Activated CD8-positive, alpha-beta T cell treated with anti-CD3 and anti-CD28 coated beads, Interleukin-2, amount 10 ng/mL, durations not matched to agents 7 days and 5 days (primary cell): ENCODE measurements at places on chromosomes 7 and 10. TPM values are rescaled to one million over a fixed set of nuclear protein-coding genes. Genes with fewer than 3 reads are reported as not detected.

Gene IFIT1B
- total RNA-seq = not detected

Gene ADRA2A
- total RNA-seq = not detected

Gene CPXM2
- not detected for total RNA-seq

Gene PDE6C
- not detected for total RNA-seq

Gene CHCHD1
- 35.3 TPM for total RNA-seq

Gene SLC16A12
- total RNA-seq = not detected

Gene ZFAND2A
- 25.6 TPM for total RNA-seq

- no peak for DNase-seq
These were observed 9.3 kb upstream of the AHR start for GRCh38 chr7:17289074-17289645.

DNA sequence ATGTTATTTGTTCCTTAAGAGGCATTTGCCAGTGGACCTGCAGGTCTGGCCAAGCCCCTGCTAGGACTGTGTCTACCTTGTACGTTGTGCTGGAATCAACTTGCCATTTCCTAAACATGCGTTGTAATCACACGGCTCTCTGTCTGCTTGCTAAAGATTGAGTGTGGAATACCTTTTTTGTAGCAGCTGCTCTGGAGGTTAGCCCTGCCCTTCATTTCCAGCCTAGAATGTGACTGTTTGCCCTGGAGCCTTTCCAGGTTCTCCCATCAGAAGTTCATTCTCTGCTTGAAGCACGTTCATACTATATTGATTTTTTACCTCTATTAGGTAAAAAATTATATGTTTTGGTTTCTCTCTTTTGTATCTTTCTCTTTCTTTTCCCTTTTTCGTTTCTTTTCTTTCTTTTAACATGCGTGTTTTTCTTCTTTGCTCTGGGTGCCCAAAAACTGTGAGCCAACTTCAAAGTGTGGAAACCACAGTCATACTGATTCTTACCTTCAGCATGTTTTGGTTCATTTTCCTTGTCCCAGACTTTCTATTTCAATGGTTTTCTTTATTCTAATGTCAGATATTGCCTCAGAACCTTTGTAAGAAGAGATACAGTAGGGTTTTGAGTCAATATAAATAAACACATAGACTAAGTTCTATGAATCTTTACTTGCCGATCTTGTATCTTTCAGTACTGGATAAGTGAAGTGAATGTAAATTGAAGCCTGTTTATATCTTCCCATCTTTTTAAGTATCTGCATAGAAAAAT, 111.9 kb upstream of the RPA3 start:
- no peak for DNase-seq

GRCh38 chr7:289209-289755, 688 bp upstream of the FOXL3 start:
- no peak for DNase-seq

DNA sequence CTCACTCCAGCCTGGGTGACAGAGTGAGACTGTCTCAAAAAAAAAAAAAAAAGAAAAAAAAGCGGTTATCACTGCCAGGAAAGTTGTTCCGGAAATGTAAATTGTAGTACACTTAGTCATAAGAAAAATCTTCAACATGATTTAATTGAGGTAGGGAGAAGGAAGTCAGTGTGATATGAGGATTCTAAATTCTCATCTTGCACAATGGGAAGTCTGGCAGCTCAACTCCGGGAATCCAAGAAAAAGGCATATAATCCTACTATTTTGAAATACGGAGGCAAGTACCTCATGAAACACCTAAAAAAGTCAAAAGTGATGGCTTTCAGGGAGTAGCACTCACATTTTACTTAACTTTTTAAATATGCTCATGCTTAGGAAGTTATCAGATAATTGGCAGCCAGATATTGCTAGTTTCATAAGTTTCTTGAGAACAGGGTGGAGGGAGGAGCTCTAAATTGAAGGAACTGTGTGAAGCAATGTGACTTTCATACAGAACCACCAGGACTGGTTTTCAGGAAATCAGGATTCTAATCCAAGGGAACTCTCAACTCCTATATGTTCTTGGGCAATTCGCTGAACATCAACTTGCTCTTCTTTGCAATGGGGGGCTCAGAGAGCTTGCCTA, 2.7 kb upstream of the C7orf25 start:
- DNase-seq = no peak

- no peak for DNase-seq
These were observed 62.0 kb upstream of the SCIN start for GRCh38 chr7:12508554-12508953.

GRCh38 chr7:84181628-84182027, 13.0 kb downstream of the SEMA3A start:
- no peak for DNase-seq

DNA sequence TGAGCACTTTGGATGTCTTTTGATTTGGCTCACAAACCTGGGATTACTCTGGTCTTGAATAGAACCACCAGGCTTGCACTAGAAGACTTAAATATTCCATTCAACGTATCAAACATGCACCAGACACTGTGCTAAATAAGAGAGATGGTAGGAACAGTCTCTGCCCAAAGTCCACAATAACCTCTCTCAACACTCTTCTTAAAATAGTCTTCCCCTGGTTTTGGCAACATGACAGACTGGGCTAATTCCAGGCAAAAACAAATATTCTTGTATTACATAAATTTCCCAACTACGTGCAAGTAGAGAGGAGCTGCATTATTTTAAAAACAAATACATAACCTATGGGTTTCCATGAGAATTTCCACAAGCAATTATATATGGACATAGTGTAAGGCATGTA, 64.8 kb upstream of the PAPSS2 start:
- DNase-seq = no peak

DNA sequence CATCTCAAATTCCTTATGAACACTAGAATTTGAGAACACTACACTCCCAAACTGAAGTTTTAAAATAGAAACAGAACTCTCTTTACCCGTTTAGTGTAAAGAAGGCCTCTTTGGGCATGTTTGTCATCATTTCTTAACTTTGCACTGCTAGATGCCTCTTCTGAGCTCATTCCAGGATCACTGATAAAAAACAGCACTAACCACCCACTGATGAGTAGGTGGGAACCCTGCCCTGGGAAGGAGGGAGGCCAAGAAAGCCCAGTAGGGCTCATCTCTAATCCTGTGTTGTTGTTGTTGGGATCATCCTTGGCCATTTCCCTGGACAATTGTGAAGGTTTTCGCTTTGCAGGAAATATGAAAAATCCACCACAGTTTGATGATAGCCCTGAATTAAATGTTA, 68.2 kb downstream of the CUBN start:
- DNase-seq = no peak

DNA sequence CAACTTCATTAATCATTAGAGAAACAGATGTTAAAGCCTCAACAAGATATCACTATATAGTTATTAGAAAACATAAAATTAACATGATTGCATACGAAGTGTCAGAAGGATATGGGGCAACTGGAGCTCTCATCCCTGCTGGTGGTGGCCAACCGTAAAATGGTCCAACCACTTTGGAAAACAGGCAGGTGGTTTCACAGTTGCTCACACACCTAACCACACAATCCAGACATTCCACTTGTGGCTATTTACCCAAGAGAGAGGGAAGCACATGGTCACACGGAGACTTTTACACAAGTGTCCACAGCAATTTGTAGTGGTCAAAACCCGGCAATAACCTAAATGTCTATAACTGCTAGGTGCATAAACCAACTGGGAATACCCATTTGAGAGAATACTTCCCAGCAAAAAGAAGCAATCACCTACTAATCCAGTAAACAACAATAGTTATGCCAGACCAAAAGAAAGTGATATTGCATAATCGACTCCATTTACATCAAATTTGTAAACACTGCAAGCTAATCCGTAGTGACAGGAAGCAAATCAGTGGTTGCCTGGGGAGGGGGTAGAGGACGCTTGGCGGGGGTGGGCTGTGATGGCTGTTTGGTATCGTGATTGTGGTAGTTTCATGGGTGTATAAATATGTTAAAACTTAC, 91.8 kb downstream of the LARP4B start:
- DNase-seq = no peak

DNA sequence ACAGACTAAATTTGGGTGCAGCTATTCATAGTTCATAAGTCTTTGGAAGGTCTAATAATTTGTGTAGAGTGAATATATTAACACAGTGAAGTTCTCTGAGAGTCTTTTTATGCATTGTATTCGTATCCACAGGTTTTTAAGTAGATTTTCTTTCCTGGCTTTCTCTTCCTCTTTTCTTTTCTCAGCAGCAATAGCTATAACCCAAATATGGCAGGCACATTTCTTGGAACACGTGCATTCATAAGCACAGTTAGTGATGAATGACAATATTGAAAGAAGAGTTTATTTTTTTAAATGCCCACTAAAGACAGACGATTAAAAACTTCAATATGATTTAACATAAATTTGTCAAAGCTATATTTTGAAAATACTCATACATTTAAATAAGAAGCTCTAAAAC, 220.5 kb upstream of the MBL2 start:
- DNase-seq = no peak

GRCh38 chr10:7411671-7412128, 866 bp upstream of the SFMBT2 start:
- no peak for DNase-seq

DNA sequence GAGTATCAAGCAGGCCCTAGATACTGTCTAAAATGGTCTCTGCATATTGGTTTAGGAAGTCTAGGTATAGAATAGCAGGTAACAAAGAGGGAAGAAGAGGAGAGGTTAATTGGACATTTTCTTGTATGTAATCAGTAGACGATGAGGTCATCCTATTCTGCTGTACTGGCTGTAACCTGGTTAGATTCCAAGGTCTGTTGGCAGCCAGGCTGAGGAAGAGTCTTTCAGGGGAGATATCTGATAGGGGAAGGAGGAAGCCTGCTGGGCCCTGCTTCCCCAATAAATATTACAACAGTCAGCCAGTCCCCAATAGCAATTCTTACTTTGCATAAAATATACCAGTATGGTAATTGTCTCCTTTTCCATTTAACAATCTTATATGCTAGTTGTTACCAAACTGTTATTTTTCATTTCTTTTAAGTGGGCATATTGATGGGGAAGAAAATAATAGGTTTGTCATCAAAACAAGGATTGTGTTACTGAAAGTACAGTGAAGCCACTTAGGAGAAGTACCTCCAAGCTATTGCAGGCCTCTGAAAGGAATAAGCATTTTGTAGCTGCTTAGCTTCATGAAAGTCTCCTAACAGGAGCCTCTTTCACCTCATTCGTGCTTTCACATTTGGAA, 186.4 kb downstream of the LRRC4 start:
- no peak for DNase-seq

DNA sequence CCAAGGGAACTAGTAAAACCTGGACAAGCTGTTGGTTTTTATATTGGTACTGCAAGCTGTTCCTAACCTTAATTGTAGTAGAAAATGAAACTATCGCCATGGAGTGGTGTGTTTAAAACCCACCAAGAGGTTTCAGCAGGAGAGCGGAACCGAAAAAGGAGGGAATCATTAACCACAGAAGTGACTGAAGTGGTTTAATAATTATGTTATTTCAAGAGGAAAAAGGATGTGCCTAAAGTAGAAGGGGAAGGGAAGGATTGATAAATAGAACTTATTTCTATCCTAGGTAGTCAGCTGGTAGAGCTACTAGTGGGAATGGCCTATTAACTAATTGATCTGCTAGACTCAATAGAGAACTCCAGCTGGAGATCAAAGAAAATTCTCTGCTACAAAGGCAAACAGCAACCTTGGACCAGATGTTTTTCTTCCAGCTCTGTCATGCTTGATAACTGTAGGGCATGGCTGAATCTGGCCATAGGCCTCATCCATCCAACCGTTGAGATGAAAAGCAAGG, 91.8 kb downstream of the BAMBI start:
- DNase-seq = no peak

DNA sequence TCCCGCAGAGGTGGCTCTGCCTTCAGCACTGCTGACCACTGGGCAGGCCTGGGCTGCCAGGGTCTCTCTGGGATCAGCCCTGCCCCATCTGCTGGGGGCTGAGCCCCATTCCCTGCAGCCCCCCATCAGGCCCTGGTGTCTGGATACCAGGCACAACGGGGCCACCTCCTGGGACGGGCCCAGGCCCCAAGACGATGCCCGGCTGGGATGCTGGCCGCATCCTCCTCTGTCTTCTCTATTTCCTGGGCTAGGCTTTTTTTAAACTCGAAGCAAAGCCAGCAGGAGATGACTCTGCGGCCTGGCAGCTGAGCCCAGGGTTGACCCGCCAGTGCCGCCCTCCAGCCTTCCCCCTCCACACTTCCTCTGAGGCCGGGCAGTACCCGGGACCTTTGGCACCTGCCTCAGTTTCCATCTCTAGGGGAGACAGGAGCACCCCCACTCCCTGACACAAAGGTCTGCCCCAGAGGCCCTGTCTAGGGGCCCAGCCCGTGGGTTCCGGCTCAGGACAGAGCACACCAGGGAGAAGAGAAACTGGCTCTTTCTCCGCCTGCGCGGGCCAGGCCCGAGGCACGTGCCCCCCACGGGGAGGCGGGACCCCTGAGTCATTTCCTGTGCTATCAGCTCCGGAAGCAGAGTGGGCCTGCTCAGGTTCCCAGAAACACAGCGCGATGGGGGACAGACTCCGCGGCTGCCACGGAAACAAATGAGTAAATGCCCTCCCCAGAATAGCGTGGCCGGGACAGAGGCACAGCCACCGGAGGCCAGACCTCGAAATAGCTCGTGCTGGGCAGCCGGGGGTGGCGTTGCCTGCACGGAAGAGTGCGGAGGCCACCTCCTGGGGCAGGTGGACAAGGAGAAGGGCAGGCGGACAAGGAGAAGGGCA, 84.6 kb upstream of the PDGFA start:
- peak; percentile 97 for DNase-seq

DNA sequence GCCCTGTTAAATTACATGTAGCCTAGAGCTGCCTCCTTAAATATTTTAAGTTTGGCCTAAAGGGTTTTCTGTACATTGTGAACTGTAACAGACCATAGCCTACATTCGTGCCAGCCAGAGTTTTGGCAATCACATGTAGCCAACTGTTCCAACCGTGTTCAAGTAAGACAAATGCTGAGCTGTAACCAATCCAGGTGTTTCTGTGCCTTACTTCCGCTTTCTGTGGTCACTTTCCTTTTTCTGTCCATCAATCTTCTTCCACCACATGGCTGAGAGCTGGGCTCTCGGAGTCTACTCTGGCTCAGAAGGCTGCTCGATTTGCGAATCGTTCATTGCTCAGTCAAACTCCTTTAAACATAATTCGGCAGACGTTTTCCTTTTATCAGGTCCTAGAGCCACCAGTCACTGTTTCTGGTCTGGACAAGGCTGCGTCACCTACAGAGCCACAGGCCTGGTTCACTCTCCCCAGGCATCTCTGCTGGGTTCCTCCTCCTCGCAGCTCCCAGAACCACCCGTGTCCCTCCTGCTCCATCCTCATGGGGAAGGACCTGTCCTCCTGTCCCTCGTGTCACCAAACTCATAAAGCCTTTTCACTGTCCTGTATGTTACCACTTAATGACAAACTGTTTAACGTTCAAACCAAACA, 158.0 kb upstream of the RHEB start:
- DNase-seq = no peak

DNA sequence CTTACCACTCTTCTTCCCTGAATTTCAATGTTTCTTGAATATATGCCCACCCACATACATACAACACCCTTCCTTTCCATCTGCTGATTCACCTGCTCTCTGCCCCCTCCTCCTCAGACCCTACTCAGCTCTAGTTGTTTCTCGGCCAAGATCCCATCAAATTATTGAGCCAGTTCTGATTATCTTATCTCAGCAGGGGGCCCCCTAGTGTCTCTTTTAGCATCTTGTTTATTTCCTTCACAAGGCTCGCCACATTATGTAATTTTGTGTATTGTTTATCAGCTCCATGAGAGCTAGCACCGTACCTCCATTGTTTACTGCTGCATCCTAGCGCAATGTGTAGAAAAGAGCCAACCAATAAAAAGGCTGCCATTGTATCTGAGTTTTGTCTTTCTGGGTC, 71.9 kb downstream of the FAM13C start:
- DNase-seq = no peak

- peak; percentile 64 for DNase-seq
These were observed 67.8 kb upstream of the PDCD4 start for GRCh38 chr10:110803830-110804338.

GRCh38 chr10:127402596-127403409, 146.3 kb upstream of the NPS start:
- DNase-seq = no peak
